Naive thymus-derived CD8-positive, alpha-beta T cell (primary cell): ENCODE measurements at places on chromosomes 5 and 9. TPM values are rescaled to one million over a fixed set of nuclear protein-coding genes. Genes with fewer than 3 reads are reported as not detected.

- H3K4me1 ChIP-seq: peaks cover 5% of the 10 kb centered on the region
- peak; percentile 39 for DNase-seq
- H3K27me3 ChIP-seq: no peaks in the 10 kb centered on the region
- no peak overlapping the region for H3K4me3 ChIP-seq
- H3K36me3 ChIP-seq: no peaks in the 10 kb centered on the region
Observed at GRCh38 chr9:137387114-137387890, 35.7 kb downstream of the EXD3 start.

- no peak for DNase-seq
- no peaks in the 10 kb centered on the region for H3K27me3 ChIP-seq
- H3K36me3 ChIP-seq: no peaks in the 10 kb centered on the region
- H3K4me3 ChIP-seq: no peak overlapping the region
- no peak overlapping the region for H3K27ac ChIP-seq
Observed at GRCh38 chr5:17042041-17042440, 106.0 kb upstream of the MYO10 start.

DNA sequence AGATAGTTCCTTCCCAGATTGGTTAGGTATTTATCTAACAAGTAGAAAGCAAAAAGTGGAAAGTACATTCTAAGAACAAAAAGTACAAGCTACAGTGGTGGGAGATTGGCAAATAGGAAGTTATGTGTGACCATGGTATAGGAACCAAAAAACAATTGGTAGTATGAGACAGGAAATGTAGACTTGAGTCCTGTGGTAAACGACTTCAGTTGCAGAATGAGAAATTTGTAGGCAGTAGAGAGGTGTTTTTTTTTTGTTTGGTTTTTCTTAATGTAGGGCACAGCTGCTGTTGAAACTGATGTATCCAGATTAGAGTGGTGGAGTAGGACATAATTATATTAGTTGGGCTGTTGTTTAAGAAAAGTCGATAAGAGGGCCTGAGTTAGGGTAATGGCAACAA is 72.0 kb downstream of the CCNH start:
- H3K4me3 ChIP-seq: peak overlapping the region; percentile 66
- H3K27me3 ChIP-seq: no peaks in the 10 kb centered on the region
- peak overlapping the region; percentile 87 for H3K27ac ChIP-seq
- no peak for DNase-seq
- peaks cover 16% of the 10 kb centered on the region for H3K36me3 ChIP-seq
- peaks cover 25% of the 10 kb centered on the region for H3K4me1 ChIP-seq

GRCh38 chr9:135536216-135536615 is 9.7 kb upstream of the OBP2A start:
- H3K36me3 ChIP-seq: no peaks in the 10 kb centered on the region
- H3K4me3 ChIP-seq: no peak overlapping the region
- H3K27ac ChIP-seq: no peak overlapping the region
- H3K27me3 ChIP-seq: peaks cover 37% of the 10 kb centered on the region
- no peak for DNase-seq

DNA sequence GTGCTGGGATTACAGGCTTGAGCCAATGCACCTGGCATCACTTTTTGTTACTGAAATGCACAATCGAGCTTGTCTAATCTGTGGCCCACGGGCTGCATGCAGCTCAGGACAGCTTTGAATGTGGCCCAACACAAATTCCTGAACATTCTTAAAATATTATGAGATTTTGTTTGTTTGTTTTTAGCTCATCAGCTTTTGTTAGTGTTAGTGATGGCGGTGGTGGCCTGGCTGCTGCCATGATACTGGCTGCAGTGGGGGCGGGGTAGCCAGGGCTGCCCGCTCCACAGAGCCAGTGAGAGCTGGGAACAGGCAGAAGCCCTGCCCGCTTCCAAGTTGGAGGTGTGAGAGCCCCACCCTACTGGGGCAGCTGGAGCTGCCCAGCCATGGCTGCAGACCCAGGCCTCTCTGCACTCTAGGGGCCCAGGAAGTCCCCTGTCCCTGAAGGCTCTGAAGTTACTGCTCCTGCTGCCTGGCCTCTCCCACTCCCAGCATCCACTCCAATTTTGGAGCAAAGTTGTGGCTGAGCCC is 76.6 kb upstream of the SHB start:
- DNase-seq: no peak
- no peak overlapping the region for H3K27ac ChIP-seq
- H3K27me3 ChIP-seq: peaks cover 39% of the 10 kb centered on the region

GRCh38 chr9:96680812-96681499 is 25.8 kb upstream of the PRXL2C start:
- no peak overlapping the region for H3K4me3 ChIP-seq
- no peak for DNase-seq
- no peak overlapping the region for H3K27ac ChIP-seq
- H3K27me3 ChIP-seq: peaks cover under 1% of the 10 kb centered on the region
- no peaks in the 10 kb centered on the region for H3K36me3 ChIP-seq

DNA sequence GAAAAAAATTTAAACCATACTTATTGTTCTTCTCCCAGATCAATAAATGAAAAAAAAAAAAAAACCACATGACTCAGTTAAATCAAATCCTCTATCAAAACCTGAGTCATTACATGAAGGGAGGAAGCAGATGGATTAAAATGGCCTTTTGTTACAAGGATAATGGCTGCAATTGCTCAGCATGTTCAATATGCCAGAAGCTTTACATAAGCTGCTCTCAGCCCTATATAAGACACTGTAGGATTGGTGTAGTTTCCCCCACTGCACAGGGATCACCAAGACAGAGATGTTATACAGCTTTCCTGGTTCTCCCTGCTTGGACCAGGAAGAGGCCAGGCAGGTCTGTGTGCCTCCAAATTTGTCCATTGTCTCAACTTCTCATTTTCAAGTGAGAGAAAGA is 101.6 kb upstream of the MAP1B start:
- peaks cover 30% of the 10 kb centered on the region for H3K27me3 ChIP-seq
- H3K4me3 ChIP-seq: no peak overlapping the region
- H3K4me1 ChIP-seq: peaks cover 2% of the 10 kb centered on the region

DNA sequence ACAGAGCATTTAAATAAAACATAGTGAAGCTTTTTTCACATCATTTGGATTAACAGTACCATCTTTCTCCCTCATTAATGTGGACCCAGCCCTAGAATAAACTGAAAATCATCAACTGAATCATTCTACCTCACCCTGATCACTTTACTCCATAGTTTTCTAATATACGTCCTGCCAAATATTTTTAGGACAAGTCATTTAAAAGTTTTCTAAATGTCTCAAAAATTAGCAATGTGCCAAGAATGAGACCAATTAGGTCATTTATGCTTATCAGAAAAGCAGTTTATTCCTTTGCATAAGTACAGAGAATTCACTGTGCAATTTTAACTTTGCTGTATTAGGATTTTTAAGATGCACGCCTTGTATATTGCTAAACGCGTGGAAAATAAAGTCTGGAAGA is 284.4 kb downstream of the PIK3R1 start:
- H3K4me1 ChIP-seq: no peaks in the 10 kb centered on the region
- no peak overlapping the region for H3K27ac ChIP-seq
- H3K4me3 ChIP-seq: no peak overlapping the region
- H3K36me3 ChIP-seq: no peaks in the 10 kb centered on the region
- DNase-seq: no peak
- H3K27me3 ChIP-seq: peaks cover 2% of the 10 kb centered on the region

DNA sequence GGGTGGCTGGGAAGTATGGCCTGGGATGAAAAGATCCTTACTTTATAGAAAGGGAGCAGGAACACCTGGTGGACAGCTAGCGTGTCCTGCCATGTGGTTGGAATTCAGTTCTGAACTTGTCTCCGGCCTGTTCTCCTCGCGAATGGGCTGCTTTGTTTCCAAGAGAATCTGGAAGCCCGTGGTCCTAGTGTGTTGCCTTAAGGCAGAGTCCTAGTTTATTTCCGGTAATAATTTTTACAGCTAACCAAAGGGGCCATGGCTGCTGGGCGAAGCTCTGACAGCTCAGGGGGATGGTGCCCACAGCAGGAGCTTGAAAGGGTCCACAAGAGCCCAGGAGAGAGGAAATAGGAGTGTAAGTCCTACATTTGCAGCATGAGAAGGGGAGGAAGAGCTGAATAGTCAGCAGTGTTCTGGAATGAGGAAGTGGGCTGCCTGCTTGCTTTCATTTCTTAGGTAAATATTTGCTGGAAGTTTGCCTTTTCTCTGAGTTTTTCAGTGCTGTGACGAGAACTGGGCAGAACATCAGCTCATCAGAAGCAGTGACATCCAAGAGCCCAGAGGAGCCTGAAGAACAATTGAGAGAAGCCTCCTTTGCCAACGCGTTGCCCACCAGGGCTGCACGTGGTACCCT is 13.1 kb upstream of the IGFBPL1 start:
- DNase-seq: no peak
- no peak overlapping the region for H3K27ac ChIP-seq
- H3K4me3 ChIP-seq: no peak overlapping the region
- peaks cover 2% of the 10 kb centered on the region for H3K4me1 ChIP-seq
- peaks cover 20% of the 10 kb centered on the region for H3K27me3 ChIP-seq
- H3K36me3 ChIP-seq: peaks cover 2% of the 10 kb centered on the region

DNA sequence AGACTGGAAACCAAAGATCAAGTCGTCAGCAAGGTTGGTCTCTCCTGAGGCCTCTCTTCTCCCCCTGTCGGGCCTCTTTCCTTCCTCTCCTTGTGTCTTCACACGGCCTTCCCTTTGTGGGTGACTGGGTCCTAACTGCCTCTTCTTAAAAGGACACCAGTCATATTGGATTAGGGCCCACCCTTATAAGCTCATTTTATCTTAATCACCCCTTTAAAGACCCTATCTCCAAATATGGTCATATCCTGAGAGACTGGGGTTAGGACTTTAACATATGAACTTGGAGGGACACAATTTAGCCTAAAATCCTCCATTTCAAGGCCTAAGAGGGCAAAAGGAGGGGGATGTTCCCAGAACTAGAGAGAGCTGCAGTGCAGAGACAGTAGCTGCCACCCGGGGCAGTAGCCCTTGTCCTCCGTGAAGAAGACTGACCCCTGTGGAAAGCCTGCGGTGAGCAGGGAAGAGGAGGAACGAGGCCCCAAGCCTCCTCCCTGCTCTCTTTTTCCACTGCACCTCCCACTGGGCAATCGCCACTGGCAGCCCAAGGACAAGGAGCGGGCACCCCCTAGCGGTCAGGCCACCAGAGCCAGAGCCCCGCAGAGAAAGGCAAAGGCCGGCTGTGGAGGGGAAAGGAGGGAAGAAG is 34.9 kb downstream of the CFAP90 start:
- peaks cover 48% of the 10 kb centered on the region for H3K27me3 ChIP-seq
- no peak overlapping the region for H3K27ac ChIP-seq
- peak; percentile 45 for DNase-seq
- H3K4me1 ChIP-seq: no peaks in the 10 kb centered on the region
- no peaks in the 10 kb centered on the region for H3K36me3 ChIP-seq
- H3K4me3 ChIP-seq: no peak overlapping the region

DNA sequence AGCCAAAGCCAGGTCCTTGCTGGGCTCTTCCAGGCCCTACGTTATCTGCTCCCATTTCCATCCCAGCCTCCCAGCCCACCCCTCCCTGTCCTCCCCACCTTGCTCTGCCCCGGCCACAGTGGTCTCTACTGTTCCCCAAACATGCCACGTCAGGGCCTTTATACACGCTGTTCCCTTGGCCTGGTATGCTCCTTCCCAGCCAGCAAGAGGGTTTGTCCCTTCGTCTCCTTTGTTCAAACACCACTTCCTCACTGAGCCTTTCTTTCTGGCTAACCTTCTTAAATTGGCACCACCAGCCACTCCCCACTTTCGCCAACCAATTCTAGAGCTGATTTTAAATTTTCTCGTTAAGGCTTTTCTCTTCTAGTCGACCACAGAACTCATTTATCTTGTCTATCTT is 9.8 kb downstream of the SH2D3C start:
- peaks cover 44% of the 10 kb centered on the region for H3K4me1 ChIP-seq
- no peak for DNase-seq
- H3K4me3 ChIP-seq: peak overlapping the region; percentile 82
- H3K27ac ChIP-seq: peak overlapping the region; percentile 82
- peaks cover 7% of the 10 kb centered on the region for H3K36me3 ChIP-seq
- no peaks in the 10 kb centered on the region for H3K27me3 ChIP-seq

DNA sequence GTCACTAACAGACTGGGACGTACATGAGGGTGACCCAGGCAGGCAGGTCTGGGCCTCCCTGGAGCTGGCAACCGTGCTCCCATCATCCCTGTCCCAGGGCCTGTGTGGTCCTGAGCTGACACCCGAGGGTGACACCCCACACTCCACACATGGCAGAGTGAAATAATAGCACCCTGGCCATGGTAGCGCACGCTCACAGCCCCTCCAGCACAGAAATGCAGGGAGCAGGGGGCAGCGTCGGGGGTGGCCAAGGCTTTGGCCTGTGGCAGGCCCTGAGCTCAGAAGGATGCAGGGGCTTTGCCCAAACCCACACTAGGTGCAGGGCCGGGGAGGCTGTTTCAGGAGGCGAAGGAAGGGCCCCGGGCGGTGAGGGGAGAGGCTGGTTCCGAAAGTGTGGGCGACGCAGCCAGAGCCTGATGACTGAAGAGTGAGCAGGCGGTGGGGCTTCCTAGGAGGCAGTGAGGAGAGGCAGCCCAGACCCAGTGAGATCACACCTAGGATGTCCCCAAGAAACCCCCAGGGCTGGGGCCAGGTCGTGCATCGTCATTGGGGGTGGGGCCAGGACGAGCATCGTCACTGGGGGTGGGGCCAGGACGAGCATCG is 12.9 kb downstream of the OR2V2 start:
- H3K27ac ChIP-seq: peak overlapping the region; percentile 91
- H3K27me3 ChIP-seq: peaks cover 5% of the 10 kb centered on the region
- no peaks in the 10 kb centered on the region for H3K36me3 ChIP-seq
- H3K4me1 ChIP-seq: peaks cover 44% of the 10 kb centered on the region
- peak; percentile 78 for DNase-seq

GRCh38 chr5:136230176-136230575 is 37.2 kb upstream of the SMIM32 start:
- H3K36me3 ChIP-seq: no peaks in the 10 kb centered on the region
- H3K4me1 ChIP-seq: peaks cover 2% of the 10 kb centered on the region
- no peak overlapping the region for H3K27ac ChIP-seq
- H3K4me3 ChIP-seq: no peak overlapping the region

- peaks cover 2% of the 10 kb centered on the region for H3K27me3 ChIP-seq
- no peak for DNase-seq
- no peaks in the 10 kb centered on the region for H3K36me3 ChIP-seq
- no peaks in the 10 kb centered on the region for H3K4me1 ChIP-seq
Observed at GRCh38 chr5:31720004-31720403, 81.1 kb downstream of the PDZD2 start.

DNA sequence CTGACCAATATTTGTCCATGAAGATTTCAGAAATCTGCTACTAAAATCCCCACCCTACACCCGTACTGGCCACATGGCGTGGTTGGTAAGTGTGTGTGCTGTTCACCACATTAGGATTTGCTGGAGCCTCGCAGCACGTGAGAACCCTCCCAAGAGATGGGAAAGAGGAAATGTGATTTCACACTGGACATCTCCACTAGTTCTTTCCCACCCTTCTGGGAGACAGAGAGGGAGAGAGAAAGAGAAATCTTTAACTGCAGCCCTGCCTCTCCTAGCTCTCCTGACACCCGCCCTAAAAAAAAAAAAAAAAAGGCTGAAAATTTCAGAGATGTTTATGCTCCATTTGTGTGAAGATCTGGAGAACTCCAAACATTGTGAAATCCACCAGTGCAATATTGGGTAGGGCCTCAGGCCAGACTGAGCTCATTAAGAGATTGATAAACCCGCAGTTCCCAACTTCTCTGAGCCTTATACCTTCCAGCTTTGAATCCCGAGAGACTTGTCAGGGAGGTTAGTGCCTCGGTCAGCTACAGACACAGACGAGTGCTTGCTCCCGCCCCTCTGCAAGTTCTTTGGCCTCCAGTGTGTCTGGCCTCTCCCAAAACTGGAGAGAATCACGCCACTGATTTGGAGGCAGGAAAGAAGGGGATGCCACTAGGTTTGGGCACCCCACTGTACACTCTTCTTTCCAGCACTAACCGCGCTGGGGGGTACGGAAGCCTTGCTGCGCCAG is 1.9 kb downstream of the SPRY4 start:
- no peak overlapping the region for H3K4me3 ChIP-seq
- peaks cover 16% of the 10 kb centered on the region for H3K4me1 ChIP-seq
- H3K27me3 ChIP-seq: peaks cover 63% of the 10 kb centered on the region
- no peak for DNase-seq

IFNK gene
- total RNA-seq: not detected

SUSD3 gene
- total RNA-seq: 64.0 TPM

CDHR2 gene
- 4.8 TPM for total RNA-seq

FCN2 gene
- total RNA-seq: not detected
